ENCODE measurements at places on chromosomes 4 and X.

DNA sequence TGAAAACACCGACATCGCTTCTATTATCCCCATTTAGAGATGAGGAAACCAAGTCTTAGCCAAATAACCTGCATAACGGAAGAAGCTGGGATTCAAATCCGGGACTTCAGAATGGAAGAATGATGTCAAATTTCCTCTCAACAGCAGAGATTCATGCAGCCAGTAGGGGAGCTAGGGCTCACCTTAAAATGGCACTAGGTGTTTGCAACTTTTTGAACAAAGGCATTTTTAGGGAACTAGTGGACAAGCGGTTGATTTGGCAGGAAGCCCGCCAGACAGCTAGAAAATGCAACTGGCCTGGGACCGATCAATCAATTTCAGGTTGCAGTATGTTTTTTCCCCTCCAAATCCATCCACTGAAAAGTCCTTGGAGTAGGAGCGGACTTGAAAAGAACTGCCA, 224.2 kb downstream of the PTTG2 start:
- no peak for DNase-seq

- no peak for DNase-seq
These were observed 640.8 kb upstream of the INTU start for GRCh38 chr4:126991965-126992364.

- no peak for DNase-seq
These were observed 3.6 kb downstream of the APOO start for GRCh38 chrX:23904096-23904495.

DNA sequence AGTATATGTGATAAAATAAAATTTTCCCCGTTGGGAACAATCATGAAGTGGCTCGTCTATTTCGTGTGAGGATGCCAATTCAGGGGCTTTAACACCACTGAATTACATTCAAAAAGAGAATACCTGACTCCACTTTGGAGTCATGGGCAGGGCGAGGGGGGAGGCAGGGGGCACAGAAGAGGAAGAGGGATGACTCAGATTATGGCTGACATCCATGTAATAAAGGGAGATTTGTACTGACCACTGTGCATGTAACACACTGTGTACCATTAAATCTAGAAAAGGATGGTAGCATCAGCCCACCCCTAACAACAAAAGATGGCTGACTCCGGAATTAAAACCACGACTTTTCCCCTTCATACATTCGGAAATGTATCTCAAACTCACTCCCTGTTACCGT, 1.3 kb downstream of the SLC9A7 start:
- DNase-seq: no peak

DNA sequence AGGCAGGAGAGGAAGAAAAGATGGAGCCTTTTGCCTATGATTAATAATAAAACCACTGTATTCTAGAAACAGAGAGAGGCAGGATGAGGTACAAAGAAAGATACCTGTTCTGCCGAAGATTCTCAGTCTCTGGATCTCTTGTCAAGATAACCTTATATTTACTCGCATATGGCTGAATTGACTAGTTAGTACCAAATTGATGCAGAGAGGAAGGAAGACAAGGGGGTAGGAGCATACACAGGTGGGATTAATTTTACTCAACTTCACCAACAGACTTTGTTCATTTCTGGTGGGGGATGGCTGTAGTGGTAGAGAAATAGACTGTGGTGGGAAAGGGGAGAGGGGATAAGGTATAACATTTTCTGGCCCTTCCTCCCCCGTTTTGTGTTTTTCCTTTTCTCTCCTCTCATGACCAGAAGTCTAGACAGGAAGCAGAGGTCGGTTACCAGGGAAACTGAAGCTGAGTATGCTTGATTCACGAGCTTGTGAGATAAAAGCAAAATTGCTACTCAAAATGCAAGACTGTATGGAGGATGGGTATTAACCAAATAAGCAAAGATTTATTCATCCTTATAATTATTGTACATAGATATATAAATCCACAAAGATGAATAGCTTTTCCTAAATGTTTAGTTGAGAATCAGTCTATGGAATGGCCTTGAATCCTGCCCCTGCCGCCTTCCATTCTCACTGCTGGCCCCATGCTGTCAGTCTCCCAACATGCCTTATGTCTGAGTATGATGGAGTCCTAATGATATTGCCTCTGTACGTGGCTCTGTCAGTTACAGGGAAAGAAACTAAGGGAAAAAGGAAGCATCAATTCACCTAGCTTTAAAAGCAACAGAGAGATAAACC, 17.8 kb upstream of the PAGE2B start:
- DNase-seq: no peak

GRCh38 chr4:128827296-128827695, 17.8 kb downstream of the JADE1 start:
- no peak for DNase-seq

DNA sequence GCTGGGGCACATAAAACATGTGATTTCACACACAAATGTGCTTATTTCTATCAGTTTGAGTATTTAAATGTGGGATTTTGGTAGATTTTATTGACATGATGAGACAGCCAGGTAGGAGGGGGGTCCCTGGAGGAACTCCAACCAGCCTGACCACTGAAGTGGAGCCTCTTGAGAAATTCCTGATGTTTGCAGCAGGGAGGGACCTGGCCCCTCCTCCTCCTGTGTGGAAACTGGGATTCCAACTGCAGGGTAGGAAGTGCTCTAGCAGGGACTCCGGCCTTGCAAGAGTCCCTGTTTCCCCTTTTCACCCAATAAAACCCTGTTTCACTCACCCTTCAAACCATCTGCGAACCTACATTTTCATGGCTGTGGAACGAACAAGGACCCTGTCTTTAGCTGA, 2224.0 kb upstream of the AGA start:
- DNase-seq: no peak

- no peak for DNase-seq
These were observed 47.0 kb upstream of the MAN2B2 start for GRCh38 chr4:6527683-6528595.

DNA sequence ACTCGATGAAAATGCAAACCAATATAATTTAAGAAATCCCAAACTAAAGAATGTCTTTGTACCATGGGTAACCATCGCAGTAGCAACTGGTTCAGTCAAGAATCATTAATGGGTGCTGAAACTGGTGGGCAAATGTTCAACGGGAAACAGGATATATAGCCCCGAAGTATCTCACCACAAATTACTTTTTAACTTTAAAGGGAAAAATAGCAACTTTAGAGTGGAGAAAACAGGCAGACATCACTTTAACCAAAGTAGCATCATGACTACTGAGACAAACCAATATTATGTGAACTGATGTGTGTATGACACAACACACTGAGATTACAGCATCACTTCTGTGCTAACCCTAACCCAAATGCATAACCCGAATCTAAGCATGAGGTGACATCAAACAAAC, 33.8 kb upstream of the SLAIN2 start:
- DNase-seq: no peak

DNA sequence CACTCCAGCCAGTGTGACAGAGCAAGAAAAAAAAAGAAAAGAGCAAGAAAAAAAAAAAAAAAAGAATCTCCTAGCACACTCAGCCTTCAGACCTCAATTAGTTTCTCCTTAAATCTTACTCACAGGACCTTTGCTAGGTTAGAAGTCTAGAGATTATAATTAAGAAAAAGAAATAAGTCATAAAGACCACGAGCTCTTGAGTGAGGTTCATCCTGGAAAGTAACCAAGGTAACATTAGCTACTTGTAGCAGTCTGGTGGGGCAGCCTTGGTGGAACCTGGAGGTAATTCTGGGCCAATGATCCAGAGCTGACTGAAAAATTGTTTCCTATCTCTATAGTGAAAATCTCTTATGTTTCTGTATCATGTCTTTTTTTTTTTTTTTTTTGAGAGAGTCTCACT, 21.2 kb upstream of the DDX3X start:
- no peak for DNase-seq

- no peak for DNase-seq
These were observed 655 bp downstream of the HELT start for GRCh38 chr4:185018834-185019455.

DNA sequence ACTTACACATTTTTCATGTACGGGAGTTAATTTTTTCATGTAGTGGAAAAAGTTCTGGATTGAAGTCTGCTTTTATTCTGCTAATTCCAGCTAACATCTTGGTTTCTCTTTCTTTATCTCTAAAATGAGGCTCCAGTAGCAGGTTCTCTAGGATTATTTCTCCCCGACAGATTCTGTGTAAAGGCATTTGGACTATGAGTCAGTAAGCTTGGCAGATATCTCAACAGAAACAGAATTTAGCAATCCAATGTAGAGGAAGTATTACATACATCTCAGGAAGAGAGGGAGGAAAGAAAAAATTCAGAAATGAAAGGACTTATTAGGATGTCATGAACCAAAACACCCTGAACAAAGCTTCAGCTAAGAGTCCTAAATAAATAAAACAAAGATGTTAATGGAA, 1682.3 kb upstream of the TENM3 start:
- DNase-seq: no peak

DNA sequence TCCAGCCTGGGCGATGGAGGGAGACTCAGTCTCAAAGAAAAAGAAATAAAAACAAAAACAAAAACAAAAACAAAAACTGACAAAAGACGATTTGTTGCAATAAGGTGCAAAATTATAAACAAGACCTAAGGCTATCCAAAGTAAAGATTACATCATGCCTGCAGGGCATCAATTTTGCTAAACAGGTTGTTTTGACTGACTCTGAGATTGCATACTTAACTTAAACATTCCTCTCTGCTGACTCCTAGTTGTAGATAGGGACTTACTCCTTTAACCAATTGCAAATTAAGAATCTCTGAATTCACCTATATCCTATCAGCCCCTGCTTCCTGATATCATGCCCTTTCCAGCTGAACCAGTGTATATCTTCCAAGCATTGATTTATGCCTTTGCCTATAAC, 2687.3 kb downstream of the PCDH7 start:
- DNase-seq: no peak

DNA sequence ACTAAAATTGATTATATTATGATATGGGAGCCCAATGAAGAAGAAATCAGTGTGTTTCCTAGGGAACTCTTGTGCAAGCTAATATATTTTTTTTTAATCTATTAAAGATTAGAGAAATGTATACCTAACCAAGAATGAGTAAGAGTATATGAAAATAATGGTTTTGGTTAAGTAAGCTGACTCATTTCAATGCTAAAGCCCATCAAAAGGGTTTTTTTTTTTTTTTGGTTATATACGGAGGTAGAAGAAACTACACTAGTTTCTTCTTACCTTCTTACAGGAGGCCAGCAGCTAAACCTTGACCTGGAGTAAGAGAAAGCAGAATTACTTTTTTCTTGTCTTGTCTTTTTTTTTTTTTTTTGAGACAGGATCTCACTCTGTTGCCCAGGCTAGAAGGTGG, 27.5 kb downstream of the RUFY3 start:
- no peak for DNase-seq

DNA sequence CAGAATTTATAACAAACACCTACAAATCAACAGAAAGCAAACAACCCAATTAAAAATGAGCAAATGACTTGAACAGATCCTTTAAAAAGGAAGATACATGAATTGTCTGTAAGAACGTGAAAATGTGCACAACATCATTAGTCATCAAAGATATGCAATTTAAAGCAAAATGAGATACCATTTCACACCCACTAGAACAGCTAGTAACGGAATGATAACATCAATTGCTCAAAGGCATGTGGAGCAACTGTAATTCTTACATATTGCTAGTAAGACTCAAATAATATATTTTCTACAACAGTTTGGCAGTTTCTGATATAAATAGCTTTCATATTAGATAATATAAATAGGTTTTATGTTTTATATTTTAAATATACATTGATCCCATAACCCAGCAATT, 82.5 kb downstream of the LCORL start:
- DNase-seq: no peak

DNA sequence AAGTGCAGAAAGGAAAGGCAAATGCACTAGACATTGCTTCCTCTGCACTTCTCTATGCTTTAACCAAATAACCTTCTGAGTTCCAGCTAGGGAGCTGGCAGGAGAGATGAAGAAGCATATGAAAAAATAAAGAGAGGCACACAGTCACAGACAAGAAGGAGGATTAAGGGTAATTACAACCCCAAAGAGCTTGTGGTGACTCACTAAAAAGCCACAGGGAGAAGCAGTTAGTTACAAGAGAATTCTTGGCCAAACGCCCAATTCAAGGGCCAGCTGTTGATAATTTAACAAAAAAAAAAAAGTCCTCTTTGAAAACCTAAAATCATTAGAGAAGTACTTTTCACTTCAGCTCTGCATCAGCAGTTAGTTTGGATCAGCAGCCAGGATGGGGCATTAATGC, 478.0 kb downstream of the KCNIP4 start:
- no peak for DNase-seq

GRCh38 chrX:14916017-14916674, 42.9 kb downstream of the MOSPD2 start:
- no peak for DNase-seq

DNA sequence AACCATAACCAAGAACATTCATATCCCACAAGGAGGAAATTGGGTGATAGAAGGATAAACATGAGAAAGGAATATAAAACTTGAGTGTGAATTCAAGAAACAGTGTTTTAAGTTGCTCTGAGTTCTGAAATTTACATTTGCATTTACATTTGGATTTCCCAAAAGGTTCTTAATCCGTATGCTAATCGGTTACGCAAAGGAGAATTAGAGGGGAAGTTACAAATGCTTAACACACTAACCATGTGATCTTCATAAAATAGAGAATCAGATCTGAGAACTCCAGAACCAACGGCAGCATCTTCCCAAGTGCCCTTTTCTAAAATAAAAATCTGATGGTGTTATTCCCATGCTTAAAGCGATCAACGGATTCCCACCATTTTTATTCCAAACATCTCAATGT, 48.0 kb downstream of the PROM1 start:
- DNase-seq: peak; percentile 56

- DNase-seq: no peak
These were observed 202.5 kb upstream of the RPL34 start for GRCh38 chr4:108417923-108418322.

DNA sequence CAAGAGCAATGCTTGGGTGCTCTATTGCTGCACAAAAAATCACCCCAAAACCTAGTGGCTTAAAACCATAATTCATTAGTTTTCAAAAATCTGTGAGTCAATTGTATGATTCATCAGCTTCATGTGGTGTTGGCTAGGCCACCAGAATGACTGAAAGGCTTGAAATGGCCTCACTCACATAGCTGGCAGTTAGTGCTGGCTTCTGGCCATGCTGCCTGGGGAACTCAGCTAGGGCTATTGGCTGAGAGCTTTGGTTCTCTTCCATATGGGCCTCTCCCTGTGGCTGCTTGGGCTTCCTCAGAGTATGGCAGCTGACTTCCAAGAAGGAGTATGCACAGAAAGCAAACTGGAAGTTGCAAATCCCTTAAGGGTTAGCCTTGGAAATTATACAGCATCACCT, 3.1 kb upstream of the MTMR1 start:
- DNase-seq: peak; percentile 33

DNA sequence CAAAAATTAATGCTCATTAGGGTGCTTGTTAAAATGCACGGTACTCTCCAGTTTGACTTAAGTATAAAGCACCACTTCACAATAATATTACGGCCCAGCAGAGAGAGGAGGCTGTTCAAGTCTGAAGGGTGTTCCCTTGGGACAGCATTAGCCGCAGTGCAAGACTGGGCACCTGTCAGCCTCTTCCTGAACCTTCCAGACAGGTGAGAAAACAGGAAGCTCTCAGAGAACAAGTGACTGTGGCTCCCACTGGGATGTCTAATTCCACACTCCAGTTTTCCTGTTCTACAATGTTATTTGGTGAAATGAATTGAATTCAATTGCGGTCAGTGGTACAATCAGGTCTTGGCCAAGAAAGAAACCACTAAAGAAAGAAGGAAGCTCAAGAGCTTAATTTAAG, 414.4 kb downstream of the SMARCA1 start:
- no peak for DNase-seq
